ENCODE measurements at places on chromosomes 16 and 17.

DNA sequence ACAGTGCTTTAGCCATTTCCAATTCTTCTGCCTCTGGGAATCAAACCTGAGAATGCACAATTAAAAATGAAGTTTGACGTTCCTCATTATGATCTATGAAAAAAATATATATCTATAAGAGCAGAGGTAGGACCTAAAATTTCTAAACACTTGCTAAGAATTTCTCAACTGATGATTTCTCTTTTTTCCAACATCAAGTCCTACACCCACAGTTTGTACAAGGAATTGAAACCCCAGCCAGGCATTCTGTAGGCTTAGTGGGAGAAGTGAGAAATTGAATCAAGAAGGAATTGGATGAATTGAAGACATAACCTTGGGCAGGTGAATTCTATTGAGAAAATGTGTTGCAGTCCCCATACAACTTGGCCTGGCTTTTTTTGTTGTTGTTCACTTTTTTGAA lies 2.7 kb downstream of the CACNG3 start:
- no peak for DNase-seq

DNA sequence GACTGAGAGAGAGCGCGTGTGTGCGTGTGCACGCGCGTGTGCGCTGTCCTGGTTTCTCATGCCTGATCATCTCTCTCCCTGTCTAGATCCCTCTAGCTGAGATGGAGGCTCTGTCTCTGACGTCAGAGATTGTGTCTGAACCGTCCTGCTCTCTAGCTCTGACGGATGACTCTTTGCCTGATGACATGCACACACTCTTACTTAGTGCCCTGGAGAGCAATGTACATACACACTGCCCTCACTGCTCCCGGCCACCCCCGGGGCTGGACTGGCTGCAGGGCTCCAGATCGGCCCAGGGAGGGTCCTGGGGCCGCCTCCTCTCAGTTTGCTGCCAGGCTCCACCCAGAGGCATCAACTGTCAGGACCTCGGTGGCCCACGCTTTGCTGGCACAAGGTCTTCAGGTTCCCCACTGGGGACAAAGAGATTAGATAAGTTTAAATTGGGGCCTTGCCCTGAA lies 13.1 kb upstream of the ABCC3 start:
- no peak for DNase-seq

- peak; percentile 87 for DNase-seq
Measured at GRCh38 chr16:27315333-27316037, 1.7 kb downstream of the IL4R start.

- no peak for DNase-seq
Measured at GRCh38 chr17:66481271-66481670, 178.9 kb downstream of the PRKCA start.

DNA sequence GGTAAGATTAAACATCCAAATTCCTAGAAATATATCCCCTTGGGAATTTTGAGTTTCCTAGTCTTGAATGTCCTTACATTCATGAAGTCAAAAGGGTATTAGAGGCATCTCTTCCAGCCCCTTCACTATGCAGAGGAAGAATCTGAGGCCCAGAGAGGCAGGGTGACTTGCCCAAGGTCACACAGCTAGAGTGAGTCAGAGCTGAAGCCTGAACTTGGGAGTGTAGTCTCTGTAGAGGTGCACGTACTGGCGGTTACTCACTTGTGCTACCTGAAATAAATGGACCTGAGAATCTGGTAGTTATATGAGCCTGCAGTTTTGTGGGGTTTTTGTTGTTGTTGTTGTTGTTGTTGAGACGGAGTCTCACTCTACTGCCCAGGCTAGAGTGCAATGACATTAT lies 164.0 kb downstream of the XYLT1 start:
- no peak for DNase-seq

All from RPMI7951 (cell line).